ENCODE measurements at places on chromosomes 13 and 19. TPM values are rescaled to one million over a fixed set of nuclear protein-coding genes. Genes with fewer than 3 reads are reported as not detected.

MAST1 gene
- total RNA-seq, result 0.79 TPM

DNA sequence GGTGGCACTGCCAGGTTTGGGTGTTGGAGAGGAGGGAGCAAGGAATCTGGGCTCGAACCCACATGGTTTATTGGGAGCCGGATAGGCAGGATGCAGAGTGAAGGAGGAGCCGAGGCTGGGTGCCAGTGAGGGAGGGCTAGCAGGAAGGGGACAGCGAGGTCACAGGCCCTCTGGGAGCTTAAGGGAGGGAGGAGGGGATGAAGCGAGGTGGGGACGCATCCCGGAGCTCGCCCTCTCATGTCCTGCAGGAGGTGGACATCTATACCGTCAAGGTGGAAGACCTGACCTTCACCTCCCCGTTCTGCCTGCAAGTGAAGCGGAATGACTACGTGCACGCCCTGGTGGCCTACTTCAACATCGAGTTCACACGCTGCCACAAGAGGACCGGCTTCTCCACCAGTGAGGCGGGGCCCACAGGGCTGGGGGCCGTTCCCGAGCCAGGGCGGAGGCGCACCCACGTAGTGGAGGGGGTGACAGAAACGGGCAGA, 3.5 kb upstream of the ADM5 start:
- DNase-seq, result no peak

GRCh38 chr13:46948338-46948737, 51.5 kb upstream of the HTR2A start:
- no peak for DNase-seq

- DNase-seq, result no peak
These were observed 5.7 kb upstream of the NUP58 start for GRCh38 chr13:25295701-25296100.

GRCh38 chr19:38514812-38515633, 81.5 kb downstream of the RYR1 start:
- peak; percentile 87 for DNase-seq

TNFSF13B gene
- total RNA-seq, result 0.47 TPM

PRR19 gene
- 0.16 TPM for total RNA-seq

RNF17 gene
- total RNA-seq, result not detected
